ENCODE measurements at places on chromosomes 16 and 17. TPM values are rescaled to one million over a fixed set of nuclear protein-coding genes. Genes with fewer than 3 reads are reported as not detected.

Gene TVP23A
- not detected for total RNA-seq

GRCh38 chr17:28755486-28755885 is 11.7 kb downstream of the TRAF4 start:
- no peak for DNase-seq

- no peak for DNase-seq
Observed at GRCh38 chr16:66720766-66721165, 24.2 kb upstream of the CMTM4 start.

DNA sequence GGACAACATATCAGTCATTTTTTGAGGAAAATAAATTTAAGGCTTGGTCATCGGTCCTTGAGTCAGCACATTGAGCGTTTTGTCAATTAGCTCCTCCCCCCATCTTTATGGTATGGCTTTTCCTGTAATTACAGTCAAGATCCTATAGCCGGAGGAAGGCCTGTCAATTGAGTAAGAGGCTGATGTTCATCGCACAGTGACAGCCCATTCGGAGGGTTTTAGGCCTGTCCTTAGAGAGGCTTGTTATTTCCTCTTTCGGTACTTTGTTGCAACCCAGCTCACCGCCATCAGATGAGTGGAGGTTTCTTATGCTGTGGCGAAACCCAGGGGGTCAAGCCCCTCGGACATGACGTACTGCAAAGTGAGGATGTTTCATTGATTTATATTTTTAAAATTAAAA is 395.2 kb downstream of the WWOX start:
- DNase-seq = no peak

Gene KRT20
- total RNA-seq = not detected

DNA sequence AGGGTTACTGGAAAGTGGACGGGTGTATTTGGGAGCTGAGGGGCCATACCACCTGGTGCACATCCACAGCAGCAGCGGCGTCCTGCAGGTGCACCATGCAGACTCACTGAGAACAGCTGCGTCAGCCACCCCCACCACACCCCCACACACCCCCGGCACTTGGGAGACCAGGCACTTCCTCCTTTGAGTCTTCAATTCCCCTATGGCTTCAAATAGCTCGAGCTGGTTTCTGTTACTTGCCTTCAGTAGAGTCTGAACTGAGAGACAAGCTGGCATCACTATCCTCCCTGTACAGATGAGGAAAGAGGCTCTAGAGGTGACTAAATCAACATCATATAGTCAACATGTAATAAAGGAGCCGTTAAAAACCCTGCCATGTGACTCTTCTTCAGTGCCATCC is 15.4 kb downstream of the CUEDC1 start:
- no peak for DNase-seq

DNA sequence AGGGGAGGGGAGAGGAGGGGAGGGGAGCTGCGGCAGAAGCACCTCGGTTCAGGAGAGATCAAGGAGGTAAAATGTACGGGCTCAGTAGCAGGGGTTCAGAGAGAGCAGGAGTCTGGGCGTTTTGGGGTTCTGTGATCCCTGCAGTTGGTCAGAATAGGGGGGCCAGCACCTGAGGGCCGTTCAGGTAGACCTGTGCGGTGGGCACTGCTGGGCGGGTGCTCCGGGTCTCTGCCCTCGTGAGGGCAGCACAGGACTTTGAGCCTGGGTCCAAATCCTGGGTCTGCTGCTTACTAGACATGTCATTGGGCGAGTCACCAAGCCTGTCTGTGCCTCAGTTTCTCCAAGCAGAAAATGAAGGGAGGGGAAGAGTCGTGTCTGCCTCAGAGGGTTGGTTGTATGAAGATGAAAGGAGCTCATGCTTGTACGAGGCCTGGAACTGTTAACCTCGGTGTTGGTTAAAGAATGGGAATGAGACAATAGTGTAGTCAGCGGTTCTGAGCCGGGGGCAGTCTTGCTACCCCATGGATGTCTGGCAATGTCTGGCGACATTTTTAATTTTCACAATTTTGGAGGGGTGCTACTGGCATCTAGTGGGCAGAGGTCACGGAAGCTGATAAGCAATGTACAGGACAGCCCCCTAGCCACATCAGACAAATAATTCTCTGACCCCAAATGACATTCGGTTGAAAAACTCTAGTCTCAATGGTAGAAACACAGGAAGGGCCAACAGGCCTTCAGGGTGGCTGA is 35.4 kb downstream of the OR1D5 start:
- no peak for DNase-seq

Gene KRTAP1-5
- total RNA-seq = 0.29 TPM

Gene RBL2
- 40.6 TPM for total RNA-seq

Gene FBXO31
- 34.9 TPM for total RNA-seq

Gene ENPP7
- not detected for total RNA-seq

Gene CDRT15L2
- not detected for total RNA-seq
